AG10803 (cell line): ENCODE measurements at places on chromosomes 2 and 18.

DNA sequence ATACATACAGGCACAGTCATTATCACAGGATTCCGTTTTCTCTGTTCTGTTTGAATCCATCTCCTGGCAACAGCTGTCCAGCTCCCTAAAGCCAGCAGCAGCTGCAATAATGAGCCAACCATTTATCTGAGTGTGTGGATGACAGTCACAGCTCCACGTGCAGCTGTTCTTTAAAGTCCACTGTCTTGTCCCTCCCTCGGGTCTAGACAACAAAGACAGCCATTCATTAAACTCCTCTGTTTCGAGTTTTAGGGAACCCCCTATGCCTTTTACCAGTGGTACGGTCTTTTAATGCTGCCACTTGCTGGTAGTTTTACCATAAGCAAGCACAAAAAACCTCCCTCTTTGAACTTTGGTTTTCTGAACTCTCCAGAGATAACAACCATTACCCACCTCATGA is 16.0 kb upstream of the MSGN1 start:
- peak; percentile 14 for DNase-seq

- DNase-seq = peak; percentile 93
These were observed 680.2 kb downstream of the NYAP2 start for GRCh38 chr2:226079671-226080181.

GRCh38 chr2:24359129-24360049 is 947 bp downstream of the ITSN2 start:
- peak; percentile 4 for DNase-seq

DNA sequence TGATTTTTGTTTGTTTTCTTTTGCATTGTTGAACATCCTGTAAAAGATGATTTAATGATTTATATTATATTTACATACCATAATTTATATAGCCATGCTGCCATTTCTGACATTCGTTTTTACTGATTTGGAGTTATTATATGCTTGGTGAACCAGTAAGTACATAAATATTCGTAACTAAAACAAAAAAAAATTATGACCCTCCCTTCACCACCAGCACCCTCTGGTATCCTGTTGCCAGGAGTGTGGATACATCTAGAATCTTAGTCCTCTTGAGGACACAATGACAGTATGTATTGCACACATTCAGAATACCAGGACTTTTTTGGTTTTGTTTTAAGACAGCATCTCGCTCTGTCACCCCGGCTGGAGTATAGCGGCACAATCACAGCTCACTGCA is 43.9 kb upstream of the B3GNT7 start:
- no peak for DNase-seq

GRCh38 chr2:60839126-60839813 is 42.1 kb upstream of the REL start:
- no peak for DNase-seq

GRCh38 chr2:170812710-170813600 is 3.7 kb upstream of the GAD1 start:
- DNase-seq = peak; percentile 95

DNA sequence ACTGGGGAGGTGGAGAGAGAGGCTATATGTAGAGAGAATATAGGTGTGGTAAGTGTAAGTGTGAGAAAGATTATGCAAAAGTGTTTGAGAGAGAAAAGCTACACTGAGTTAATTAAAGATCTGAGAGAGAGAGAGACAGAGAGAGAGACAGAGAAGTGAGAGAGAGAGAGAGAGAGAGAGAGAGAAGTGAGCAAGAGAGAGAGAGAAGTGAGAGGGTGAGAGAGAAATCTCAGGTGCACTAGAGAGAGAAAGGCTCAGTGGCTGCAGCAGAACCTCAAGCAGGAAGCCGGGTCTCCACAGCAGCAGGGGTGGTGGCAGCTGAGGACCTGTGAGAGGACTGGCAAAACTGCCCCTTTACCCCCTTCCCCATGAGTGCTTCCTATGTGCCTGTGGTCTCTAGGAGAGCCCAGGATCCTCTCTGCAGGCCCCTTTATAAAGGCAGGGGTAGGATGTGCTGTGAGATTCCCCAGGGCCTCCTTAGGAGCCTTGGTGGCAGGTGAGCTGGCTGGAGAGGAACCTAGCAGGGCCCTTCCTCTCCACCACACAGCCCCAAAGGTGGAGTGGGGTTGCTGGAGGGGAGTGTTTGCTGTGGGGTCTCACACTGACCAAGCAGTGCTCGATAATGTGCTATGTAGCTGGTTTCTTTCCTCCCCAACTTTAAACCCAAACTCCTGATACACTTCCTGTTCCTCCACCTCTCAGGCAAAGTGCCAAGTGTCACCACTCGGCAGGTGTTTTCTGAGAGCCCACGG is 52.6 kb downstream of the SLC4A5 start:
- no peak for DNase-seq
